ENCODE measurements at places on chromosomes 13 and 19.

GRCh38 chr13:28618230-28618994, 40.5 kb upstream of the POMP start:
- no peak for DNase-seq

- DNase-seq: no peak
Observed at GRCh38 chr13:29737061-29737460, 113.4 kb downstream of the UBL3 start.

GRCh38 chr13:49343255-49343654, 95.5 kb downstream of the CDADC1 start:
- no peak for DNase-seq

DNA sequence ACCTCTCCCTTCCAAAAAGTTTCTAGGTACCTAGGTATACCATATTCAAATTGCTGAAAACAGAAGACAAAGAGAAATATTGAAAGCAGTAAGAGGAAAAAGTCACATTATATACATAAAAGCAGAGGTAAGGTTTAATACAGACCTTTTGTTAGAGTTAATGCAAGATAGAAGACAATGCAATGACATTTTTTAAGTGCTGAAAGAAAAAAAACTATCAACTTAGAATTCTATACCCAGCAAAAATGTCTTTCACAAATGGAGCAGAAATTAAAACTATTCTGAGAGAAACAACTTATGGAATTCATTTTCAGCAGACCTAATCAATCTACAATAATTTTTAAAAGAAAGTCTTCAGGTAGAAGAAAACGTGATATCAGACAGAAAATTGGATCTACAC, 77.2 kb downstream of the CRYL1 start:
- DNase-seq: no peak

DNA sequence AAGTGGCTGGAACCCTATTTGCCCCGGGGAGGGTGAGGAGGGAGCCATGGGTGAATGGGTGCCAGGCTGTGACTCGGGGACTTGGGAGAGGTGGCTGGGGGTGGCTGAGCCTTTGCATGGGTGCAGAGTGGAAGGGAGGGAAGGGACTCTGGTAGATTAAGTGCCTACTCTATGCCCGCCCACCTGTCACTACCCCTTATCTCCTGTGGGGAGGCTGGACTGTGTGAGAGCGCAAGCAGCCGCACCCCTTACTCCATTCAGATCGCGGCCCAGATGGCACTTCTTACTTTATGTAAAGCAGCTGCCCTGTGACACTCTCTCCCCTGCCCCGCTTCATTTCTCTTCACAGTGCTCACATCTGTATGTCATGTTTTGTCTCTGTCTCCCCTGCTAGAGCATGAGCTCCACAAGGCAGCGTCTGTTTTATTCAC, 2.9 kb downstream of the KASH5 start:
- DNase-seq: no peak

- no peak for DNase-seq
Observed at GRCh38 chr13:101139081-101139480, 277.2 kb downstream of the NALCN start.

- DNase-seq: no peak
Observed at GRCh38 chr13:38483623-38484022, 134.0 kb downstream of the UFM1 start.

DNA sequence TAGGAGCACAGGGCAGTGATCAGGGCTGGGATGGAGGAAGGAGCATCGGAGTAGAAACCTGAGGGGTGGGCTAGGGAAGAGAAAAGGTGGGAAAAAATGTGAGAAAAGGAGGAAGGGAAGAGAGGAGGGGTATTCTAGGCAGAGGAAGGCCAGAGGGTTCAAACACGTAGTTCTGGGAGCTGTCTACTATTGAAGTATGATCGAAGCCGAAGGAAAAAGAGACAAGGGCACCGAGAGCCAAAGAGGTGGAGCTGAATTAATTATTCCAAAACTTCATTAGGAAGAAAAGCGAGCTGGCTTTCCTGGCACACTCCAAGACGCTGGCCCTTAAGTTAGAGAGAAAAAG, 7.8 kb downstream of the DLL3 start:
- DNase-seq: no peak

DNA sequence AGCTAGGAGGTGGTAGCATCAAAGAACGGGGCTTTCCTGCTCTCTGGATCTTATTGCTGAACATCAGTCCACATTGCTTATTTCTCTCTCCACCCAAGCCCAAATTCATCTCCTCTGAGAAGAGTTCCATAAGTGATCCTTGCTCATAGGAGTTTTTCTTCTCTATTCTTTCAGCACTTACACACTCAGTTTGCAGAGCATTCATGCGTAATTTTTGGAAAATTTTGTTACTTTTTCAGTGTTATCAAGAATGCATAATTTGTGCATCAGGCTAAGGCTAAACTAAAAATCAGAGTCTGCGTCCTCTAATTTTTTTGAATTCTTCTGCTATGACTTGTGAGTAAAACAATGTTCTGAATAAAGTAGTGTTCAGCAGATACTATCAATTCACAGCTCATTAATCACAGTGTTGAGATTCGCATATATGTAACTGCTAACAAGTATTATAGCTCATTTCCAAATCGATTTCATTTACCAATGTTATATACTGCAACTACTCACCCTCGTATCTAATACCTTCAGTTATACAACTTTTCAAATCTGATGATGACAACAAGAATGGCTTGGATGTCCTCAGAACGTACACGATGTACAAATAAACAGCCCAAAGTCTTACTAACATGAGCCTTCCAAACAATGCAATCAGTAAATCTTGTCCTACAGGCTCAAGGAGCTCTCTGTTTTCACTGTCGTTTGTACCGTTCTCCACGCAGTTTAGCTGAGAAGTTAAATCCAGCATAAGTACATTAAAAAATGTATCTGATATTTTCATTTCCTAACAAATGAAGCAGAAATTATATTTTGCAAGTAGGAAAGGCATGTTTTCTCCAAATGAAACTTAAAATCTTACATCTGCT, 36.4 kb upstream of the STARD13 start:
- DNase-seq: peak; percentile 40

- no peak for DNase-seq
Observed at GRCh38 chr19:14002571-14003250, 3.4 kb downstream of the RFX1 start.

GRCh38 chr19:19628501-19629134, 598 bp upstream of the LPAR2 start:
- DNase-seq: peak; percentile 64

DNA sequence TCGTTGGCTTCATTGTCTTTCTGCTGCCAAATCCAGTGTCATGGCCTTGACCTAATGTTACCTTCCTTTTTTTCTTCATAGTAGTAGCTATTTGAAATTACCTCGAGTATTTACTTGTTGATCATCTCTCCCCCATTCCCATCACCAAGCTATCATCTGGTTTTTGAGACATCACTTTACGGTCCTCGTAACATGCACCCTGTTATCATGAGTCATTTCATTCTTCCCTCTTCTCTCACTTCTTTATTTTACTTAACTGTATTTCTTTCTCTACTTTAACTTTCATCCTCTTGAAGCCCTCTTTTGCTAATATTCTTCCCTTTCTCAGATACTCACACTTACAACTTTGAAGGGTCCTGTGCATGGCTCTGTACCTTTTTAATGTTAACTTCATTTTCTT, 31.8 kb downstream of the TPP2 start:
- DNase-seq: no peak

- DNase-seq: no peak
Observed at GRCh38 chr19:56678205-56678604, 6.6 kb upstream of the ZNF835 start.

- DNase-seq: peak; percentile 56
Observed at GRCh38 chr13:113273851-113274590, 23.0 kb upstream of the LAMP1 start.

GRCh38 chr13:59954601-59955000, 209.1 kb downstream of the DIAPH3 start:
- no peak for DNase-seq

DNA sequence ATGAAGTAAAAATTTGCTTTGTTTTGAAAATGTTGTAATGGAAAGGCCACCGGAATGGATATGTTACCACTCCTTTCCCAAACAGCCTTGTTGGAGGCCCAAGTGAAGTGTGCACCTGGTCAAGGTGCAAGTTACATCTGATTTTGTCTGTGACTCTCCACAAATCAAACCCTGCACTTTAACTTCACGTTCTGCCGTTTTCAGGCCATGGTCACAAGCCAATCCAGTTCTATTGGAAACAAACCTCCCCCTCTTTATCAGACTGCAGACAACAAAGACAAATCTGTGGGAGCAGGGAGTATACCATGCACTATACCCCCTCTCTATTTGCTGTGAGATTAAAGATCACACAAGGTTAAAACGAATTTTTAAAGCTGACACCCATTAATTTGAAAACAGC, 155.6 kb upstream of the RFC3 start:
- no peak for DNase-seq

DNA sequence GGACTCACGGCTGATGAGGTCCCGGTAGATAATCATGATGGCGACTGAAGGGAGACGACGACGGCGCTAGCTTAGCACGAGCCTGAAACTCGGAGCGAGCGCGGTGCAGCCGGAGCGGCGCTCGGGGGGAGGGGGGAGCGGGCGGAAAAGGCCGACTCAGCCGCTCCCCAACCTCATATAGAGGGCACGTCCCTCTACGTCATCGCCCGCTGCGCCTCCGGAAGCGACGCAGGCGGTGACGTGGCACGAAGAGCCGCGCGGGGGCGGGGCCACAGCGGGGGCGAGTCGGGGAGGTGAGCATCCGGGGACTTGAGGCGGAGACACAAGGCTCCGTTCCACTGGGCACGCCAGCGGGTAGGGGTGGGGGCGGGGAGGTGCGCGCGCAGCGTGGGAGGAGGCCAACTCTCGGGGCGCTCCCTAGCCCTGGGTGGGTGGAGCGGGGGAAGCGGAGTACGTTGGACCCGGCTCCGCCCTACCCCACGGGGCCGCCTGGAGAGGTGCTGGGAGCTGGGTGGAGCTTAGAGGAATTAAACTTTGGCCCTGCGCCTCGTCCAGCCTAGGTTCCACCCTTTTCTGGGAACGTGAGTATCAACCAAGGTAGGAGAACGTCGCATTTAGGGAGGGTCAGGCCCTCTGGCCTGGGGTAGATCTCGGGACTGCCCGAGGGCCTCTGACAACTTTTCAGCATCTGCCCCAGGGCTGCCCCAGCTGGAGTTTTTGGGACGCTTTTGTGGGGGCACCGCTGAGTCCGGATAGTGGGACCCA, at the start of gene TPT1:
TSS of gene TPT1 (minus strand) at position 150 of the 765 bp plus-strand sequence. CDS start at position 36, 114 bp downstream.
- DNase-seq: peak; percentile 99

DNA sequence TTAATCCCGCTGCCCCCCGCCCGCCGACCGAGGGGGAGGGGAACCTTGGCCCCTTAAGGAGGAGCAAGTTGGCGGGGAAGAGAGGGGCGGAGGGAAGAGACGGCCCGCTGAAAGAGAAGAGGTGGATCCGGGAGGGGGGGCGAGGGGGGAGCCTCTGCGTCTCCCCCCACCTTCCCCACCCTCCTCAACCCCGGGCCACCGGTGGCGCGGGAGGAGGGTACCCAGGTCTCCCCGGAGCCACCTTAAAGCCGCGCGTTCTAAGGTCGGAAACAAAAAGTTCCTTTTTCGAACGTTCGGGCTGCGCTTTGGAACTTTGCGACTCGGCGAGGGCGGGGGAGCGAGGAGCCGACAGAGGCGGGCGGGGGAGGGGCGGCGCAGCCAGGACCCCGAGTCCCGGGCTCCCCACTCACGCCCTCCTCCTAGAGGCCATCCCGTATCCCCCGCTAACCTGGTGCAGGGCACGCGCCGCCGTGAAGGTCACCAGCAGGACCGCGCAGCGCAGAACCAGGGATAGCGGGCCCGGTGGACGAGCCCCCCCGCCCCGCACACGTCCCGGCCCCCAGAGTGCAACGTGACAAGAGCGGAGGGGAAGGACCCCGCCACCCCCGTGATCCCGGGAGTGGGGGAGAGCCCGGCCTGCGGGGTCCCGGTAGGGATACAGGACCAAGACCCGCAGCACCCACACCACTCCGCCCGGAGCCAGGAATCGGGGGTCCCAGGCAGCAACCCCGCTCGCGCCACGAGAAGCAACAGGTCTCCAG, 659 bp downstream of the ERF start:
- DNase-seq: peak; percentile 65

DNA sequence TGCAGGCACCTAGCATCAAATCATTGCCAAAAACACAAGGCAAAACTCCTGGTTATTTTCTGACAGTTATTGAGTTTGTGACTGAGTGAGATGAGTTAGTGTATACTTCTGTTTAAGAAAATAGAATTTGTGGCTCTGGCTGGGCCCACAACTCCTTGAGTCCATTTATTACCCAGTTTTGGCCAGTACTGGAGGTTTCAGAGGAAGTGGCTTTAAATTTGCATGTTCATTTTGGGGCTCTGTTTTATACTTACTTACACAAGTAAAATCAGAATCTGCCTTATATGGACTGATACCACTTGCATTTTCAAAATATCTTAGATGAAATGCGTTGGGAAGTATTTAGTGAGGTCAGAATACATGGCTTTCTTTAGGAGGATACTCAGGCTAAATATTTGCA, 29.0 kb downstream of the TNFSF11 start:
- DNase-seq: no peak

DNA sequence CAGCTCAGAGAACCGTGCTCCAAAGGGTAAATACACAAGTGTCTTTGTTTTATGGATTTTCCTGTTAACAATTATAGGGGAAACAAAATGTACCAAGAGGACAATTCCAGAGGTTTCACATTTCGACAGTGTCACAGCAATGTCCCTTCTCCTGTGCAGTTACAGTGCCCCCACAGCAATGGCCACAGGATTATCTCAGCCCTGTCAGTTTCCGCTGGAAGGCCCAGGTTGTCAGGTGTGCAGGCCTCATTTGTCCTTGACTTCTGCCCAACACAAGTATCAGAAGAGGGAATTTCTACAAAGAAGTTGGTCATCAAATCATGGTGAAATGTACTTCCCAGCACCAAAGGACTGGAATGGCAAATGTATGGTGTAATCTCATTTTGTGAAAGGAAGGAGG, 11.2 kb upstream of the N4BP2L2 start:
- no peak for DNase-seq

DNA sequence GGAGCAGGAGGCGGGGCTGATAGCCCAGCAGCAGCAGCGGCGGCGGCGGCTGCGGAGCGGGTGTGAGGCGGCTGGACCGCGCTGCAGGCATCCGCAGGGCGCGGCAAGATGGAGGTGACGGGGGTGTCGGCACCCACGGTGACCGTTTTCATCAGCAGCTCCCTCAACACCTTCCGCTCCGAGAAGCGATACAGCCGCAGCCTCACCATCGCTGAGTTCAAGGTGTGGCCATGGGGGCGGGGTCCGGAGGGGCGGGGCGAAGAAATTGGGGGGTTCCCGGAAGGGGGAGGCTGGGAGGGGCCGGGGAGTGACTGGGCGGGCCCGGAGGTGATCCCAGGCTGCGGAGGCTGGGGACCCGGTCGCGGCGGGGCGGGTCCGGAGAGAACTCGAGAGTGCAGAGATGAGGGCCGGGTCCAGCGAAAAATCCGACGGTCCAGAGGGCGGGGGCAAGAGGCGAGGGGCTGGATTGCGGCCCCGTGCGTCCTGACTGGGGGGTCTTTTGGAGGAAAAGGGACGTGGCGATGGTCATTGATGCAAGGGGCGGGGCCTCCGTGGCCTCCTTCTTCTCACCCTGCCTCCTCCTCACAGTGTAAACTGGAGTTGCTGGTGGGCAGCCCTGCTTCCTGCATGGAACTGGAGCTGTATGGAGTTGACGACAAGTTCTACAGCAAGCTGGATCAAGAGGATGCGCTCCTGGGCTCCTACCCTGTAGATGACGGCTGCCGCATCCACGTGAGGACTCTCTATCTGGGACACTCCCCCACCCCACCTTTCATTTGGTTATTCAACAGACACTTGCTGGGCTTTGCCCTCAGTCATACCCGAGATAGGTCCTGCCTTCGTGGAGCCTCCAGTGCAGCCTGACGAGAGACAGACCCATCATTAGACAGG, at the start of gene TBCB:
TSS of gene TBCB (plus strand) at position 16 of the 891 bp plus-strand sequence. CDS start at position 109, 93 bp downstream.
- DNase-seq: no peak
